ENCODE measurements at places on chromosomes 2 and 18.

DNA sequence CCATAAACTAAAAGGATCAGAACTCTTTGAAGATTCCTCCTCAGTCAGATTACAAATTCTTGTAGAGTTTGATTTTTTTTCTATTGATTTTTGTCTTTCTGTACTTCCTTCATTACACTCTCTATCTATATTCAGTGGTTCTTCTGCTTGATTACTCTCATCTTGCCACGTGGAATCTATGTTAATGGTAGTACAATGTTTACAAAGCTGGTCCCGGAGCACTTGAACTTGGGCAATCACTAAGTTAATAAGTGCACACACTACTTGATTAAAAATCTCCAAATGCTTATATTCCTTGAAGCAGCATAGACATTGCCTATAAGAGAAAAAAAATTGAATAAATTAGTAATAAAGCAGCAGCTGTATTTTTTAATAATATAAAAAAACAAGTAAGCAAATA is 65.1 kb downstream of the USP34 start:
- no peak for DNase-seq

GRCh38 chr2:186699742-186700141 is 5.9 kb downstream of the FAM171B start:
- DNase-seq: no peak

- DNase-seq: no peak
These were observed 256.5 kb downstream of the CYP26B1 start for GRCh38 chr2:71891155-71891554.

- DNase-seq: no peak
These were observed 125.5 kb upstream of the NETO1 start for GRCh38 chr18:72993250-72993649.

DNA sequence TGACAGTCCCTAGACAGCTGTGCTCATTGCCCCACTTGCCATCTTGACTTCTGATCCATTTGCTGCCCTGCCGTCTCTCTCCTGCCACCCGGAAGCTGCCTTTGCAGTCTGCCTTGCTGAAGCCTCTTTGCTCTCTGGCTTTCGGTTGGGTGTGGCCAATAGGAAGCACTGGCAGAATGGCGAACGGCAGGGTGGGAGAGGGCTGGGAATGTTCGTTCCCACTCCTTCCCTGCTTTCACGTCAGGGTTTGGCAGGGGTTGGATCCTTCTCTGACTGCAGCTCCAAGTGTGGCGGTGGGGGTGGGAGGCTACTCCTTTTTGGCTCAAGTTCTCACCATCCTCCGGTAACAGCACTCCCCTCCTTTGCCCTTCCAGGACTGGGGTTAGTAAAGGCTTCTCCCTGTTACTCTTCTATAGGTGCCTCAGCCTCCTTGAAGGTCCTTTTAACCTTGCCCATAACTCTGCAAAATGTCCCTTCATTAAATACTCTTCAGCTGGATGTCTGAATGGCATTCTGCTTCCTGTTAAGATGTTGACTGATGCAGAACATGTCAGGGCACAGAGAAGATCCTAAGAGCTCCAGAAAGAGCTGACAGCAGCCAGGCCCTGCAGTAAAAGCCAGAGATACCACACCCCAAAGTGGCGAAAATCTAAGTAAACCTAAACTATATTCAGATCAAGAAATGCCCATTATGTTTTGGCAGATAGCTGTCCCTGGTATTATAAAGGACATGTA is 299.7 kb downstream of the CDCA7 start:
- DNase-seq: no peak

GRCh38 chr18:57584444-57584843 is 2.1 kb downstream of the FECH start:
- no peak for DNase-seq

DNA sequence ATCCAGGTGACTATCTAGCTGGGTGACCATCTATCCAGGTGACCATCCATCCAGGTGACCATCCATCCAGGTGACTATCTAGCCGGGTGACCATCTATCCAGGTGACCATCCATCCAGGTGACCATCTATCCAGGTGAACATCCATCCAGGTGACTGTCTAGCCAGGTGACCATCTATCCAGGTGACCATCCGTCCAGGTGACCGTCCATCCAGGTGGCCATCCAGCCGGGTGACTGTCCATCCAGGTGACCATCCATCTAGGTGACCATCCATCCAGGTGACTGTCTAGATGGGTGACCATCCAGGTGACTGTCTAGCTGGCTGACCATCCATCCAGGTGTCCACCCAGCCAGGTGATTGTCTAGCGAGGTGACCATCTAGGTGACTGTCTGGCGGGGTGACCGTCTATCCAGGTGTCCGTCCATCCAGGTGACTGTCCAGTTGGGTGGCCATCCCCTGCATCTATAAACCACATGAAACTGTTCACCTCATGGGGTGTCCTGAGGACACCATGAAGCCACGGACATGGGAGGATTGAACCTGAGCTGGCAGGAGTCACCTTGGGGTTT is 305.3 kb downstream of the NDUFA10 start:
- DNase-seq: no peak
